ENCODE measurements at places on chromosomes 6 and 20.
A peak's percentile ranks its signal among the peaks of the same experiment; 100 is the strongest.

DNA sequence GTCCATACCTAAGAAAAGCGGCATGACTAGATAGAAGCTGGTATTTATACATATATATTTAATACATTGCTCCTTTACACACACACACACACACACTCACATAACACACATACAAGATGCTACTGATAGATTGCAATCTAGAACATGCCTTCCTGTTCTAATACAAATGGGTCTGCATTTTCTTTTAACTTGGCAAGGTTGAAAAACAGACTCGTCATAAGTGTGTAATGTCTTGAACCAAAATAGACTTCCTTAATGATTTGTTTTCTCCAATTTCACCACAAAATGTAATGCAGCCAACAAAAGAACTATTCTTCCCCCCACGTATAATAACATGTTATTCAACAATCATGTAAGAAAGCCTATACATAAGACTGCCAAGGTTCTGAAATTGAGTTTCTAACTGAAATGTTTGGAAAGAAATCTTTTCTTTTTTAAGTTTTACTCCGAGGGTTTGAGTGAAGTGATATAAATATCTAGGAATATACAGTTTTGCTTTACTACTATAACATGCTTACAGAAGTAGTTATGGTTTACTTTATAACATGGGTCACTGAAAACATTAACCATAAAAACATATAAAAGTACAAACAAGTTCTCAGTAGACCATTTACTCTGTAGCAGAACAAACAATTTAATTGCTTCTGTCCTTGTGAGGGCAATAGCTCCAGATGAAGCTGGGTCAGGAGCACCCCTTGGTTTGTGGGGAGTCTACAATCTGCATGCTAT, 207.5 kb downstream of the FOXC1 start:
- no peak for DNase-seq

DNA sequence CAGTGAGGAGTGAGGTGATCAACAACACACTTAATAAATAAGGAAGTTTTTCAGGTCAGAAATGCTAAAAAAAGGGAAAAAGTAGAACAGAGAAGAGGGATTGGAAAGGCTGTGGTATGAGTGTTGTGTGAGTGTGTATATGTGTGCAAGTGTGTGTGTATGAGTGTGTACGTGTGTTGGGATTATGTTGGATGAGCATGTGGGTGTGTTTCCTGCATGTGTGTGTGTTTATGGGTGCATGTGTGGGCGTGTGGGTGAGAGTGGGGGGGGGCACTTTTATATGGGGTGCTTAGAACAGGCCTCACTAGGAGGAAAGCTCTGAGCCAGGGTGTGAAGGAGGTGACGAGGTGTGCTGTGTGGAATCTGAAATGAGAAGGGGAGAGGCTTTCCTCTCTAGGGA, 116.8 kb upstream of the SLC22A23 start:
- DNase-seq: no peak

- DNase-seq: no peak
Measured at GRCh38 chr6:72374857-72375256, 247.0 kb upstream of the KCNQ5 start.

DNA sequence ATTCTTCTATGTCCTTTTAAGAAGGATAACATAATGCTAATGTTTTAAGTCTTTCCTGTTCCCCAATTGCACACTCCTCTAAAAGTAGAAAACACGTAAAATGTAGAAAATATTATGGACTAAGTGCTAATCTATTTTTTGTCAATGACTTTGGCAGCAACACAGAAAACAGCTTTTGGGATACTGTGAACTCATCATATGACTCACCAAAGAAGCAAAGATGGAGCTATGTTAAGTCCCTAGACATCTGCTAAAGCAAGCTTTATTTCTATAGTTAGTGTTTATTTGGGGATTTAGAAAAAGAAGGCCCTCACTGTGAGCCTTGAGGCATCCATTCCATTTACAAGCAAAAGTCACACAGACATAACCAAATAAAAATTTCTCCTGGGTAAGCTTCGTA, 23.0 kb downstream of the OPN5 start:
- no peak for DNase-seq

GRCh38 chr6:137878486-137879285, 11.6 kb downstream of the TNFAIP3 start:
- no peak for DNase-seq

DNA sequence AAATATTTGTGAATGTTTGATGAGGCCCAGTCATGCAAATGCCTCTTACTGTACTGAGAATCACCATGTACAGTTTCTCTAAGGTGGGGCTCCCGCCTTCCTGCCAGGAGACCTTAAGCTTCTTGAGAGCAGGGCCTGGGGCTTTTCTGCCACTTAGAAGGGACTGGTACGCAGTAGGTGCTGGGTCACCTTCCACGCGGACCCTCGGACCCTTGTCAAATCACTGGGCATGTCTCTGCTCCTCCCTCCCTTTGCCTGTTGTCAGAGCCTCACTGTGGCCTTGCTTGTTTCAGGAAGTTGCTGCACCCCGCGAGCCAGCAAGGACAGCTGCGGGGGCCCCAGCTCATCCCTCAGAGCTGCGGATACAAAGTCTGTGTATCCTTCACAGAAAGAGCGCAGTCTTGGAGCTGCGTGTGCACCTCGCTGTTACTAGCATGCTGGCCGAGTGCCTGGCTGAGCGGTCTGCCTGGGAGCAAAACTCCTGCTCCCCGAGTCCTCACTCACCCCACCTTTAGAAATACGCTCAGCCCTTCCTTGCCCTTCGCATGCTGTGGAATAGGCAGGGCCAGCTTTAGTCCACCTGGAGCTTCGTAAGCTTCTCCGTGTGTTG, 30.7 kb upstream of the IRF4 start:
- no peak for DNase-seq

GRCh38 chr6:78484198-78485064, 382.9 kb upstream of the IRAK1BP1 start:
- no peak for DNase-seq

- DNase-seq: no peak
Measured at GRCh38 chr6:52230685-52231084, 13.6 kb downstream of the IL17F start.

DNA sequence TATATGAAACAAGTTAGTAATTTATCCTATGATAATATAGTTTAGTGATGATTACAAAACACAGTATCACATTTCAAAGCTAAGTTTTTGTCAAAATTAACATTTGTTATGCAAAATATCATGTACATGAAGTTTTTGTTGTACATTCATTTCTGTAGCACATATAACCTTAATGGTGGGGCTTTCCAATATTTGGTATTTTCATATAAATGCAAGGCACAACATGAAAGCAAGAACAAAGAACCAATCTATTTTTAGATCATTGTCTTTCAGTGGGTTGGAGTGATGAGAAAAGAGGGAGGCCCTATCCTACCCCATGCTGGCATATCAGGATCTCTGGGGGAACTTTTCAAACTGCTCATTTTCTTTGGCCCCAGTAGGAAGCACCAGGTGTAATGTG, 53.4 kb downstream of the FAM83B start:
- no peak for DNase-seq

- DNase-seq: peak; percentile 83
Measured at GRCh38 chr20:56358600-56359211, at the start of gene FAM210B. TSS of gene FAM210B (plus strand) at chr20:56358974. CDS start at chr20:56359006, 32 bp downstream.

- DNase-seq: no peak
Measured at GRCh38 chr6:161038229-161039031, 46.9 kb downstream of the MAP3K4 start.

- DNase-seq: no peak
Measured at GRCh38 chr6:125753218-125753936, 3.9 kb downstream of the HEY2 start.

- no peak for DNase-seq
Measured at GRCh38 chr20:34310481-34311117, 7.4 kb upstream of the AHCY start.

- DNase-seq: no peak
Measured at GRCh38 chr20:53195876-53196610, 223.9 kb downstream of the TSHZ2 start.

- no peak for DNase-seq
Measured at GRCh38 chr6:15088904-15089568, 156.8 kb upstream of the JARID2 start.

GRCh38 chr20:37513779-37514359, 7.2 kb upstream of the NNAT start:
- DNase-seq: no peak

DNA sequence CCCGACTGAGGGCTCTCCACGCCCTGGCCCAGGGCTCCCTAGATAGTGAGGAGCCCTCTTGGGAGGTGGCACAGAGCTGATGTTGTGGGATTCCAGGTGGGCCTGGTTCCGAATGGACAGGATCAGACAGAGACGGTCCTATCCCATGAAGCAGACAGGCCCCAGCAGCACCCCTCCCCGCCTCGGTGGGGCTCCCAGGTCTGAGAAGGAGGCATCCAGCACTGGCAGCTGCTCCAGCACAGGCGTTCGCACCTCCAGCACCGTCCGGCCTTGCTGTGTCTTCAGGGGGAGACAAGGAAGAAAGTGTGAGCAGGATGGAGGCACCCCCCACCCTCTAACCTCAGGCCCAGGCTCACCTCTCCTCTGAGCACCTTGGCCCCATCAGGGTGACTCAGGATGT, 28.7 kb downstream of the COL11A2 start:
- DNase-seq: no peak

DNA sequence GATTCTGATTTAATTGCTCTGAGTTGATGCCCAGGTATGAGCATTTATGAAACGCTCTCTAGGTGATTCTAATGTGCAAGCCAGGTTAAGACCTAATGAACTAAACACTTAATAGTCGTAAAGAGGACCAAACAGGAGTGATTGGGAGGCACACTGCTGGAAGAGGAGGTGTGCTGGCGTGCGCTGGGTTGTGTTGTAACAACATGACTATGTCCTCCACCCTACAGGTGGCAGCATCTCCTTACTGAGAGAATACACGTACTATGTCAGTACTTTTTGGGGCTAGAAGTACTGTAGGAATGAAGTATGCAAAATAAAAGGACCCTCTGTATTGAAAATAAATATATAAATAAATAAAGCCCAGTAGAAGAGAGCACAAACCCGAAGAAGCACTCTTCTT, 11.9 kb downstream of the C6orf89 start:
- peak; percentile 18 for DNase-seq

DNA sequence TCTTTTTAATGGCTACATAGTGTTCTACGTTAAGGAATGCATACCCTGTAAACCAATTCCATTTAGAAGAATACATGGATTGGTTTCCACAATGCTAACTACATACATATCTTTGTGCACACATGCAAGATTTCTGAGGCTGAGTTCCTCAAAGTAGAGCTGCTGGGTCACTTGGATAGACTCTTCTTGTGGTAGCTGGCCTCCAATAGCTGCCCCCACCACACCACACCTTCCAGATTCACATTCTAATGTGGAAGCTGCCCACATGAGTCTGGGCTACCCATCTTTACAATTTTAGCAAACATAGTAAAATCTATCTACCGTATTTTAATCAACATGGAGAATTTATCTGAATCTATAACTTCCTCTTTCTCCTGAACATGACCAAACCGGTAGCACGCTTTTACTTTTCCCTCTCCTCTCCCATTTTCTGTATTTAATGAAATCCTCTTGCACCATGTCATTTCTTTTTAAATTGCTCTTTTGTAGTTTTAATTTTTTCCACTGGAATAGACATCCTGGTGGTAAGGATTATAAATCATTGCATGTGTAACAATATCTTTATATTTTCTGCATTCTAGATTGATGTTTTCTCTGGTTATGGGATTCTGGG, 74.7 kb upstream of the CITED2 start:
- DNase-seq: no peak

DNA sequence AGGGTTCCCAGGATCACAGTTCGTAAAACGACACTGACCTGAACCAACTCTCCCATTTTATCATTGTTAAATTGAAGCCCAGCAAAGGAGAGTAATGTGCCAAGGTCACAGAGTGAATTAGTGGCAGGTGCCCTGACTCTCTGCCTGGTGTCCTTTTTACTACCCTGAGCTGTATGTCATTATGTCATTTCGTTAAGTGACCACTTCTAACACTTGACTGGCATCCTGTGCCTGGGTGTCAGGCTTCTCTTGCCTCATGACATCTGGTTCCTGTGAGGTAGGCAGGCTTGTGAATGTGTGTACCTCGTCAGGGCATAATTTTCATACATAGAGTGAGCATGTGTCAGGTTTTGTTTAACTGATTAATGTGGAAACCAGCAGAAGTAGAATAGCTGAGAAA, 48.6 kb downstream of the RALY start:
- DNase-seq: no peak

- DNase-seq: no peak
Measured at GRCh38 chr6:72636215-72636614, 14.4 kb downstream of the KCNQ5 start.

DNA sequence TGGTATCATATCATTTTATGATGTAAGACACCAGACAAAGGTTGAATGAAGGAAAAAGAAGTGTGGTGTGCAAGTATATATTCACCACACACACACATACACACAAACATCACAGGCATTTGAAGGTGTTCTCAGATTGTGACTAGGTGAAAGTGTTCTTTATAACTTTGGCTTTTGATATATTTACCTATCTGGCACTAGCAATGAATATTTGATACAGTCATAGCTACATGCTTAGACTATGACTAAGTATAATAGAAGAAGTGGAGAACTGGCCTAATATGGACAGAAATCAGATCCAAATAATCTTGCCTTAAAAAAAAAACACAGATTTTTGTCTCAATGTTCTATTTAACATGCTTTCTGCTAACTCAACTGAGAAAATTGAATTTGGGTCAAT, 809.9 kb downstream of the KIF16B start:
- DNase-seq: no peak

- no peak for DNase-seq
Measured at GRCh38 chr6:147194652-147195411, 9.4 kb upstream of the STXBP5 start.

DNA sequence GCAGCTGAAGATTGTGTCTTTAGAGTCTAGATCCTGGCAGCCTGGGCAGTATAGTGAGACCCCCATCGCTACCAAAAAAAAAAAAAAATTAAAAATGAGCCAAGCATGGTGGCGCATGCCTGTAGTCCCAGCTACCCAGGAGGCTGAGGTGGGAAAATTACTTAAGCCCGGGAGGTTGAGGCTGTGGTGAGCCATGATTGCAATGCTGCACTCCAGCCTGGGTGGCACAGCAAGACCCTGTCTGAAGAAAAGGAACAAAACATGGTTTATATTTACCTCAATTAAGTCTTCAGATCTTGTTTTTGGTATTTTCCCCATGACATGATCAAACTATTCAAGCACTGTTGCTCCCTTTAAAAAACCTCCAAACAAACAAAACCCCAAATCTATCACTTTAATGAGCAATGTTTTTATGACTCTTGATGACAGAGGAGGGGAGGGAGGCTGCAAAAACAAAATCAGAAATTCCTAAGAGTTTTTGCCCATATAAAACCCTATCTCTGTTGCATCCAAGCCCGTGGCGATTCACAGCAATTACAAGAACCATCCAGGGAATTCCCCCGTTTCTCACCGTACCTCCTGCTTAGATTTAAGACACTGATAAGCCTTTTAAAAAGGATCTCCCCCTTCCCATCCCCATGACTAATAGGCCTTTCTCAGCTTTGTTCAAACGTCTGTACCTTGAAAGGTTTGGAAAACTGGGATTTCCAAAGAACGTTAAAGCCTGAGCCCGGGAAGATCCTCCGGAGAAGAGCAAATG, 259.9 kb downstream of the BMP7 start:
- DNase-seq: no peak

GRCh38 chr20:19683188-19683587, 74.9 kb upstream of the RIN2 start:
- DNase-seq: no peak

- DNase-seq: no peak
Measured at GRCh38 chr6:44464527-44465310, 77.2 kb downstream of the CDC5L start.
